ENCODE measurements at places on chromosomes 1 and 21. TPM values are rescaled to one million over a fixed set of nuclear protein-coding genes. Genes with fewer than 3 reads are reported as not detected.

SPATA21 gene
- 0.05 TPM for total RNA-seq

INSRR gene
- not detected for total RNA-seq

TNNI3K gene
- total RNA-seq, result not detected

OR2G6 gene
- total RNA-seq, result not detected

GBP7 gene
- total RNA-seq, result not detected

KRTAP19-1 gene
- not detected for total RNA-seq

FCRL5 gene
- total RNA-seq, result not detected

KCNE1 gene
- total RNA-seq, result not detected

C1orf185 gene
- total RNA-seq, result not detected

IPO9 gene
- 41.7 TPM for total RNA-seq

NCMAP gene
- total RNA-seq, result 0.05 TPM
